Stimulated activated CD4-positive, alpha-beta T cell treated with anti-CD3 and anti-CD28 coated beads, Interleukin-4, amount 100 ng/mL, for 4 hours (primary cell): ENCODE measurements at places on chromosomes 13 and 19.

GRCh38 chr13:58855283-58855682, 1223.7 kb downstream of the PCDH17 start:
- DNase-seq, result no peak

DNA sequence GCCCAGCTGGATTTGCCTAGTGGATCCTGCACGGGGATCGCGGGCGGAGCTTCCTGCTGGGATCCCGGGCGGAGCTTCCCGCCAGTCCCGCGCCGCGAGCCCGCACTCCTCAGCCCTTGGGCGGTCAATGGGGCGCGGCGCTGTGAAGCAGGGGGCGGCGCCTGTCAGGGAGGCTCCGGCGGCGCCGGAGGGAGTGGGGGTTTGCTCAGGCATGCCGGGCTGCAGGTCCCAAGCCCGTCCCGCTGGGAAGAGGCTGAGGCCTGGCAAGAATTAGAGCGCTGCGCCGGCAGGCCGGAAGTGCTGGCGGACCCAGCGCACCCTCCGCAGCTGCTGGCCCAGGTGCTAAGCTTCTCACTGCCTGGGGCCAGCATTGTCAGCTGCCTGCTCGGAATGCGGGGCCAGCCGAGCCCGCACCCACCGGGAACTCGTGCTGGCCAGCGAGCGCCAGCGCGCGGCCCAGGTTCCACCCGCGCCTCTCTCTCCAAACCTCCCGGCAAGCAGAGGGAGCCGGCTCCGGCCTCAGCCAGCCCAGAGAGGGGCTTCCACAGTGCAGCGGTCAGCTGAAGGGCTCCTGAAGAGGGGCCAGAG, 119.6 kb downstream of the PRR20E start:
- no peak for DNase-seq

DNA sequence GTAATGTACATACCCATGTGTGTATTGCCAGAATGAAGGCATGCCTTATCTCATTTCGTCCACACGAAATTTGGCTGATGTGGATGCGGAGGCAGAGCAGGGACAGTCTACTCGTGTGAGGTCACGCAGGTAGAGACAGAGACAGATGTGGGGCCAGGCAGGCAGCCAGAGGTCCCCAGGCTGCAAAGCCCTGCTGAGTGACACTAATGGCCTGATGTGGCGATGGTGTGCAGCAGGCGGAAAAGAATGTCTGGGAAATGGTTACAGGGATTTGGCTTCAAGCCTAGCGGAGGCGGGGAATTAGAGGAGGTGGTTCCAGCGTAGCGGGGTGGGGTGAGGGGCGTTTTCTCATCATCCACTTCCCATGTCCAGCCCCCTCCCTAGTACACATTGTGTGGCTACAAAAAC, 4.2 kb upstream of the IZUMO2 start:
- DNase-seq, result no peak

DNA sequence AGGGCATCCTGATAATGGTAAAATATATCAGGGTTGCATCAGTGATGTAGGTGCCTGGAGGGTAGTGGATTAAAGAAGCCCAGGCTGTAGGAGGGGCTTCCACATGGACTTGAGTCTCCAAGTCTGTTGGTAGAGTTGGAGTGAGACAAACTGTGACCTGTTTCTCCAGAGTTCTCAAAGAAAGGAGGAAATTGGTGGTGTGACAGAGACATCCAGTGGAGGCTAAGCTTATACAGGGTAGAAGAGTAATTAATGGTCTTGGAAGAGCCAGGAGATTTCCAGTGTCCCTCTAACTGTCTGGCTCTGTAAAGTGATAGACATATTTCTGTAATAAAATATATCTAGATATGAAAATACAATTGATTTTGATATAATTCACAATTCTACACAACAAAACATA, 61.1 kb downstream of the GPC5 start:
- DNase-seq, result no peak

DNA sequence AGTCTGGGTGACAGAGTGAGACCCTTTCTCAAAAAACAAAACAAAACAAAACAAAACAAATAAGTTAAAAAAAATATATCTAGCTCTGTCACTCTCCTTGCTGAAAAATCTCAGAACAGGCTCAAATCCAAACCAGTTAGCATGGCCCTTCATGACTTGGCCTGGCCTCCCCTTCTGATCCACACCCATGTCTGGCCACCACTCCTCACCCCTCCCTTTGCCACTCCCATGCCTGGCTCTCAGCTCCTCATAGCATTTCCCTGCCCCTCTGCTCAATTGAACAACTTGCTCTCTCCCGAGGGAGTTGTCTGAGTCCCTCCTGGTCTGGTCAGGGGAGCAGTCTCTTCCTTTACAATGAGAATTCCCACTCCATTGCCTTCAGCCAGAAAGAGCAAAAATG, 4.0 kb upstream of the GSX1 start:
- DNase-seq, result no peak
